ENCODE measurements at places on chromosomes 2 and 18.

DNA sequence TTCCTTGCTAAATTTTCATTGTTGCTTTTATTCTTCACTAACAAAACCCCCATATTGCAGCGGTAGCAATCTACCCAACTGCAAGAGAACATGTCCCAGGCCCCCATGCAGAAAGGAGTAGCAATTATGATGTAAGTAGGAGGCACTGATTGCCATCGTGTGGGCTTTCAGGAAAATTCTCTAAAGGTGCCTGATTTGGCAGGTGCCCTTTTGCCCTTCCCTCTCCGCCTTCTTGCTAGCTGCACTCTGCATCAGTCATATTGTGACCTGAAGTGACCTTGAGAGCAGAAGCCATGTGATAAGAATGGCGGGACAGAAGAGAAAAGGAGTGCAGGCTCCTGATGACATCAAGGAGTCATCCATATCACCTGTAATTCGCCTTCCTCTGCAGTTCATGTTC lies 112.1 kb downstream of the NCKAP5 start:
- DNase-seq = no peak

- DNase-seq = no peak
Measured at GRCh38 chr2:127034051-127034450, 72.9 kb downstream of the BIN1 start.

DNA sequence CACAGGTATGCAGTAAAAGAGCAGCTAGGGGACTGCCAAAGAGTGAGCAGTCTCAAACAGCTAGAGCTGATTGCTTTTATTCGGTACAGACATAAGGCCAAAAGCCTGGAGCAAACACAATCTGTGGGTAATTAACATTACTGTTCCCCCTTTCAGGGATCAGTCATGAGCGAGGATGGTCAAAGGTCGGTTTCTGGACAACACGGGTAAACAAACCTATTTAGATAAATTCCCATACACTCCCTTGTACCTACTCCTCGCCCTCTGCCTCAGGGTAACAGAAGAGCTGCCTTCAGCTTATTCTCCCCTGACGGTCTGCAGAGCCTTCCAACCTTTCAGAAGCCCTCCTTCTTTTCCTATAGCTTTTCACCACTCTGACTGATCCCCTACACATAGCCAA lies 586.0 kb downstream of the SUCLG1 start:
- no peak for DNase-seq

DNA sequence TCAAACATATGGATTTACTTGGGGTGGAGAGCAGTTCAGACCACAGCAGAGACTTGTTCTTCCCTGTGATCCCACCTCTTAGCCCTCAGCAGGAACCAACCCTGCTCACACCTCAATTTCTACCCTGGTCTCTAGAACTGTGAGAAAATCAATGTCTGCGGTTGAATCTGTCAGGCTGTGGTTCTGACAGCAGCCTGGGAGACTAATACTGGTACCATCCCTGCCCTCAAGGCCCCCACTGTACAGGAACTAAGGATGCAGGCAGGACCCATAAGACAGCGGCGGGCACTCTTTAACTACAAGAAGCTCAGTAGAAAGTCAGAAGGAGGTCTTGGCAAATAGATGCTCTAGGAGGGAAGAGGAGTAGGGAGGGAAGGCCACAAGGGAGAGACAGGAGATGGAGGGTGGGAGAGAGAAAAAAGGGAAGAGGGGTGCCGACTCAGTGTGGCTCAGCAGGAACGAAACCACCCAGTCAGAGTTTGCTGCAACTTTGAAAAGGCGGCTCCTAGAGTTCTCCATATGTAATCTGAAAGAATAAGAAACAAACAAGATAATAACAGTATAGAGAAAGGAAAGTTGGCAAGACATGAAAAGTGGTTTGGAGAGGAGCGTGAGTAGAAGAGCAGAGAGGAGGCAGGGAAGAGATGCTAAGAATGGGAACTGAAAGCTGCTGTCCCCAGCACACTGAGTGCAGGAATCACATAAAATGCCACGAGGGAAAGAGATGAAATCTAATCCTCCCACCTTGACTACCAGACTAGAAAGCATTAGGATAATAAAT lies 323.9 kb upstream of the ID2 start:
- DNase-seq = no peak

- no peak for DNase-seq
Measured at GRCh38 chr2:239283961-239284795, 116.6 kb downstream of the HDAC4 start.

GRCh38 chr2:180846756-180847472 lies 133.5 kb upstream of the UBE2E3 start:
- DNase-seq = no peak

Data from activated CD4-positive, alpha-beta T cell treated with anti-CD3 and anti-CD28 coated beads, Interleukin-2, amount 50 U/mL, for 4 hours (primary cell).